Activated CD4-positive, alpha-beta T cell treated with anti-CD3 and anti-CD28 coated beads, Interleukin-2, amount 50 U/mL, for 16 hours (primary cell): ENCODE measurements at places on chromosomes 7 and 10.

DNA sequence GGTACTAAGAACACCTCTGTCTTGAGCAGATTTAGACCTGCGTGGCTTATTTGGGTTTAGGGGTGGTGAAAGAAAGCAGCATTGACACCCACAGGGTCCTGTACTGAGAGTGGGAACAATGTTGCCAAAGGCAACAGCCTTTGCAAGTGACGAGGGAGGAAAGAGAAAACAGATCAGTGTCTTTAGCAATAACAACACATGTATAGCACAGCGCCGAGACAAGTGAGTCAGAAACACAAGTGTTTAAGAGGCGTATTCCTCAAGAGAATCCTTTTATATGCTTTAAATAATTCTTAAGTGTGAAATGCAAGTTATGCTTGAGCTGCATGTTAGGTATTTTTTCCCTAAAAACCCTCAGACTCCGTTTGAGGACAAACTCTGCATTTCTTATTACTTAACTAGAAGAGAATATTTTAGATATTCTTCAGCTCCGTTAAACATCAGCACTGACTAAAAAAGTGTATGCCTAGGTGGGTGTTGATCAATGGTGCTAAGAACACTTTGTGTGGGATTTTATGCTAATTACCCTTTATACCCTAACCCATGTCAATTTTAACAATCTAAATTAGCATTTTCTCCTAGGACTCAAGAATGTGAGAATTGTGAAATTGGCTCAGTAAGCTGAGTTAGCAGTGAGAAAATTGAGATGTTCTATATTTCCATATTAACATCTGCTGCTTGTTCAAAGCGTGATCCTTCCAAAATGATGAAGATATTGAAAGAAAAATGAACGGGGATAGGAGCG, 1095.4 kb upstream of the CELF2 start:
- no peak for DNase-seq

DNA sequence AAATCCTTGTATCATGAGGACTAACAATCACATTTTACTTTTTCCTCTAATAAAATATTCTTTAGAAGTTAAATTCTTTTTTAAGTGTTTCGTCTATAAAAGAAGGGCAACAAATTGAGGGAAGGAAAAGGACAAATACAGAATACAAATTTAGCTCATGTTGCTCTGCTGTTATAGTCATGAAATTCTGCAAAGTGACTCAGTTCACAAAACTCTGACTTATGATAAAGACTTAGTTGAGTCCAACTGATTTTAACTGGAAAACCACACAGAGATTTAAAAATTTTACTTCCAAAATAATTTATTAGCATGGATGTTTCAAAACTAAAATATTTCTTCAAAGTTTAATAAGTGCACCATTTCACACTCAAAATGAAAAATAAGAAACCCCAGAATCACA, 75.0 kb upstream of the GPR22 start:
- DNase-seq = no peak

GRCh38 chr7:5222841-5223411, 32.9 kb downstream of the WIPI2 start:
- no peak for DNase-seq

- DNase-seq = no peak
Measured at GRCh38 chr10:47027784-47028260, 116.6 kb downstream of the PTPN20 start.

DNA sequence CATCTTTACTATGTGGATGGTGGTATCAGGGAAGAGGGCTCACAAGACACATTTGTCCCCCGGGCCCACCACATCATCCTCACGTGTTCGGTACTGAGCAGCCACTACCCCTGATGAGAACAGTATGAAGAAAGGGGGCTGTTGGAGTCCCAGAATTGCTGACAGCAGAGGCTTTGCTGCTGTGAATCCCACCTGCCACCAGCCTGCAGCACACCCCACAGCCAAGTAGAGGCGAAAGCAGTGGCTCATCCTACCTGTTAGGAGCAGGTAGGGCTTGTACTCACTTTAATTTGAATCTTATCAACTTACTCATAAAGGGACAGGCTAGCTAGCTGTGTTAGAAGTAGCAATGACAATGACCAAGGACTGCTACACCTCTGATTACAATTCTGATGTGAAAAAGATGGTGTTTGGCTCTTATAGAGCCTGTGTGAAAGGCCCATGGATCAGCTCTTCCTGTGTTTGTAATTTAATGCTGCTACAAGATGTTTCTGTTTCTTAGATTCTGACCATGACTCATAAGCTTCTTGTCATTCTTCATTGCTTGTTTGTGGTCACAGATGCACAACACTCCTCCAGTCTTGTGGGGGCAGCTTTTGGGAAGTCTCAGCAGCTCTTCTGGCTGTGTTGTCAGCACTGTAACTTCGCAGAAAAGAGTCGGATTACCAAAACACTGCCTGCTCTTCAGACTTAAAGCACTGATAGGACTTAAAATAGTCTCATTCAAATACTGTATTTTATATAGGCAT, 9.1 kb upstream of the CSGALNACT2 start:
- DNase-seq = peak; percentile 85

DNA sequence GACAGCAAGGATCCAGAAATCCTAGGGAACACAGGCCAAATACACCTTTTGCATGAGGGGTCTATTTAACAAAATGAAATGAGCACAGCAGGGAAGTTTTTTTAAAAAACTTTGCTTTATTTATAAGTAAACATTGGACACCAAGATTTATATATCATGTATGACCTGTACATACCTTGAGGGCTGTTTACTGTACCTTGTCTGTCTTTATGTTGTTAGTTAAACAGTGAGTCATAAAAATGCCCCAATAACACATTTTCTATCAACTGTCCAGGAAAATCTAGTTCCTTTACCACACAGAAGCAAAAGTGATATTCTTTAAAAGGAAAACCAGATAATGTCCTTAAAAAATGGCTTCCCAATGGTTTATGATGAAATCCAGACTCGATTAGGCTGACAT, 45.1 kb upstream of the AGR3 start:
- DNase-seq = no peak

DNA sequence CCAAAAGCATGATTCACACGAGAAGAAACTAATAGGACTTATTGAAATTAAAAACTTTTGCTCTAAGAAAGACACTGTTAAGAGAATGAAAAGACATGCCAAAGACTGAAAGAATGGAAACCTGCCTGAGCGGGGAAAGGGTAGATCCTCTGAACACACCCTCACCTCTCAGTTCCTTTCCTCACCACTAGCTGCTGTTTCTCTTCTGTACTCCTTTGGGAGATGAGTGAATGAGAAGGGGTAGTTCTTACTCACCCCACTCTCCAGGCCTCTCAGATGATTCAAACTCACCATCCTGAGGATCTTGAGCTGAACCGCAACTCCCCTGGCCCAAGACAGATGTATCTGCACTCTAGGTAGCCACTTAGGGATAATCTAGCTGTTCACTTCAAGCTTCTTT, 41.9 kb downstream of the IQUB start:
- no peak for DNase-seq

DNA sequence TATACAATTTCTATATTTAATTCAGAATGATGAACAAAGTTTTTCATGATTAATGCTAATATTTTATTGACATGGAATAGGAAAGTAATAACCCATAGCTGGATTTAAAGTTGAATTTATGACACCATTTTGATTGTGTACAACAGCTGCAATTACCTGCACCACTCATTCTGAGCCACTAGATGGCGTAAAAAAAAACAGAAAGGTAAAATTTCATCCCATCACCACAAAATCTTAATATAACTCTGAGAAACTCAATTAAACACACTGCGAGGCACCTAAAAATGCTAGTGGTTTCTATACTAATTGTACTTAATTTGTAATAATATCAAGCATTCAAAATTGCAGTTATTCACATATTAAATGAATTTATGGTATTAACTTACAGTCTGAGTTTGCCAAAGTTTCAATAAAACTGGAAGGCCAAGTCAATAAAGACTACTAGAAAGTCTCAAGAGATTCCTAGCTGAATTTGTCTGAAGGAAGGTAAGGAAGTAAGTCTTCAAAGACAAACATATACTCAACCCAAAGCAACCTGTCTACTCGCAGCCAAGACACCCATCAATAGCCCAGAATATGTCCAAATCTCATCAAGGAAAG, 182.5 kb downstream of the SKAP2 start:
- no peak for DNase-seq

DNA sequence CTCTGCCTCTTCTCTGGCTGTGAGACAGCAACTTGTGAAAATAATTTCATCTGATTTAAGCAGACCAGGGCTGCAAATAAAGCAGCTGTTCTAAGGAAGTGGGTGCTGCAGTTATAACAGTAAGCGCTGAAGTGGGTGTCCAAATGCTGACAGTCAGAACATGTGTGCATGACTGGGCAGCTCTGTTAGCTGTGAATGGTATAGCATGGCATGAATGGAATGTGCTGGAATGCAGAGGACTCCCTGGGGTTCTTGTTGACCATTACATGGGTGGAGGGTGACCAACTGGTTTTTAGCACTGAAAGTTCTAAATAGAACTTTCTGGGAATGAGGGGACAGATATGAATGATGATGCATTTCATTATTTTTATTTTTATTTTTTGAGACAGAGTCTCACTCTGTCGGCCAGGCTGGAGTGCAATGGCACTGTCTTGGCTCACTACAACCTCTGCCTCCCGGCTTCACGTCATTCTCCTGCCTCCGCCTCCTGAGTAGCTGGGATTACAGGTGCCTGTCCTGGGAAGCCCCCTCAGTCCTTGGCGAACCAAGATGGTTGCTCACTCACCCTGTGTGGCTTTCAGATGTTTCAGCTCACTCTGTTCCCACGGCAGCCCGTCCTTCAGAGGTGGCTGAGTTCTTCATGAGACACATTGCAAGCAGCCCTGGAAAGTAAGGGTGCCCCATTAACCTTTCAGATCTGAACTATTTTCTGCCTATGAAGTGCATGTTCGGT, 319.8 kb upstream of the PHYHIPL start:
- DNase-seq = no peak
